ENCODE measurements at places on chromosomes 11 and 22.

DNA sequence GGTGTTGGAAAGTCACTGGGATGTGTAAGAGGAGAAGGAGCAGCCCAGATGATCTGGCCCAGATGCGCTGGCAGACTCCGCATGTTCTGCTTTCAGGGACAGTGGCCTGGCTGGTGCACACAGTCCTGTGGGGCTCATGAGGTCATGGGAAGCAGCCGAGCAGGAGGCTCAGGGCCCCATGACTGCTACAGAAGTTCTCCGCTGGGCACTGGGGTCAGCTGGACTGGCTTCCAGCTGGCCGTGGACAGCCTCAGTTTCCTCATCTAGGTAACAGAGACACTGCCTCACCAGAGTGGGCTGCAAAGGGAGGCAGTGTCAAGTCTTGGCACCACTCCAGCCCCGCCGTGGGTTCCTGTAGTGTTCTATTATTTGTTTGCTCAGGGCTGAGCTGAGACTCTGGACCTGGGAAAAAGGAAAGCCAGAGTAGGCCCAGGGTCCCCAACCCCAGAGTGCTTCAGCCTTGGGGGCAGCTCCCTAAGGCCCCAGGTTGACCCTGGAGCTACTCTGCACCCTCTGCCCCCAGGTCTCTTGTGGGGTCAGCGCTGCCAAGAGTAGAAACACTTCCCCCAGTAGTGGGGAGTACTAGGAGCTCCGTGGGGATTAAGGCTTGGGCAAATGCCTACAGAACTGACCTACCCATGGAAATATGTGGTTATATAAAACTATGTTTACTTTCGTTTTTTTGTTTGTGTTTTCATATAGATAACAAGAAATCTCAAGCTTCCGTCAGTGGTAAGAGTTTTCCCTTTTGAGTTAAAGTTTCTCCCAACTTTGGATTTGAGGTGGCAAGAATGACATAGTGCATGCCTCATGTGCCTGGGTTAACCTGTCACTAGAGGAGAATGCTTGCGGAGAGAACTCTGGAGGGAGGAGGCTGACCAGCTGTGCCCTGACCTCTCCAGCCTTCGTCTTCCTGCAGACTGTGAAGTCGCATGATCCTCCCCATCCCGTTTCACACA, 45.3 kb downstream of the MED15 start:
- no peak for DNase-seq

DNA sequence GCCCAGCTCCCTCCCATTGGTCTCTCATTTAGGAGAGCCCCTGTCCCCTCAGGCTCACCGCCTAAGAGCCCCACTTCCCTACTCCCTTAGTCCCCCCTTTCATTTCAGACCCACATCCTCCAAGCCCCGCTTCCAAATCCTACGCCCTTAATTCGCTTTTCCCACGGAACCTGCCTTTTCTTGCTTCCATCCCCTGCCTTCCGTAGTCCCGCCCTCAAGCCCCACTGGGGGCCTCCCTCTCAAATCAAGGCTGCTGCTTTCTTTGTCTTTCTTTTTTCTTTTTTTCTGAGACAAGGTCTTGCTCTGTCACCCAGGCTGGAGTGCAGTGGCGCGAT, 396 bp downstream of the CCDC157 start:
- DNase-seq: no peak

GRCh38 chr11:128519338-128519737, 68.0 kb downstream of the ETS1 start:
- DNase-seq: no peak

DNA sequence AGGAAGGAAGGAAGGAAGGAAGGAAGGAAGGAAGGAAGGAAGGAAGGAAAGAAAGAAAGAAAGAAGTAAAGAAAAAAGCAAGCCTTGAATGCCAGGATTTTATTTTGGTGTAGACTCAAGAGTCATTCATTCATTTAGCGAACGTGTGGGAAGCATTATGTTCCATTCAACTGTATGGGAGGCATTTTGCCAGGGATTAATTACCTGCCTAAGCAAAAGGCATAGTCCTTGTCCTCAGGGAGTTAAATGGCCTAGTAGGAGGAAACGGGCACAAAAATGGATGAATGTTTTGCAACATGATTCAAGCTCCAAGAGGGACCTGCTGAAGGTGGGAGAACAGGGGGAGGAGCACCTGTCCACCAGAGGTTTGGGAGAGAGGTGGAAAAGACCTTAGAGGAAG, 16.2 kb upstream of the ZNRF3 start:
- no peak for DNase-seq

GRCh38 chr11:27361649-27362431, 1.2 kb downstream of the CCDC34 start:
- DNase-seq: no peak

DNA sequence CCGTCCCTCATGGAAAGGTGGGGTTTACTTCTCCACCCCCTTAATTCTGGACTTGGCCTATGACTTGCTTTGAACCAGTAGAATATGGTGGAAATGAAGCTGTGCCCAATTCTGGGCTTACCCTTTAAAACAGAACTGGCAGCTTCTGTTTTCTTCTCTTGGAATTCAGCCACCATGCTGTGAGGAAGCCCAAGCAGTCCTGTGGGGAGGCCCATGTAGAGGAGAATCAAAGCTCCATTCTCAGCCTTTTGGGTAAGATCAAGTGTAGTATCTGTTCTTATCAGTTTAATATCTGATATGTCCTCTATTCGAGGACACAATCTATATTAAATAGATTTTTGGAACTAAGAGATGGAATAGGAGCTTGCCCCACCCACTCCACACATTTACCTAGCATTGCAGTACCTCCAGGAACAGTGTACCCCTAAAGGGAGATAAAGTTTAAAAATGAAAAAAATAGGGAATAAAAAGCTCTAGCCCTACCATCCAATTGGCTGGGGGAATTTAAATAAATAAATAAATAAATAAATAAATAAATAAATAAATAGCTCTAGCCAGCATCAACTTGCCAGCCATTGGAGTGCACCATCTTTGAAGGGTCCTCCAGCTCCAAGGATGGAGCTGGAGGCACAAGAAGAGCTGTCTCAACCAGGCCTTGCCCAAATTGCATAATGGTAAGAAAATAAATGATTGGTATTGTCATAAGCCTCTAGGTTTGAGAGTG, 13.2 kb upstream of the SYVN1 start:
- DNase-seq: no peak
